A549 treated with dexamethasone at 1 μM for 4 hours (cell line): ENCODE measurements at places on chromosomes 3 and 15. TPM values are rescaled to one million over a fixed set of nuclear protein-coding genes. Genes with fewer than 3 reads are reported as not detected.

The SPATA12 gene
- 0.26 to 0.38 TPM (median 0.32 TPM) in 5 replicates for total RNA-seq

The DPPA4 gene
- not detected in 5 replicates for total RNA-seq

The CTXN2 gene
- 0.02 to 0.05 TPM (median 0.03 TPM) in 3 of 5 replicates, not detected in the others for total RNA-seq

The CNTN4 gene
- total RNA-seq = not detected in 5 replicates
